Hematopoietic multipotent progenitor cell treated with erythropoietin and hydrocortisone succinate and interleukin-3 and kit ligand, for 6 days (in vitro differentiated cells): ENCODE measurements at places on chromosomes 4 and X.
A peak's percentile ranks its signal among the peaks of the same experiment; 100 is the strongest.

GRCh38 chr4:170374770-170375169, 285.0 kb upstream of the AADAT start:
- peak; percentile 66 for DNase-seq

GRCh38 chr4:171308661-171309060, 504.5 kb upstream of the GALNTL6 start:
- DNase-seq, result no peak

- DNase-seq, result no peak
Measured at GRCh38 chr4:56708146-56708545, 27.1 kb upstream of the HOPX start.

- DNase-seq, result peak; percentile 48
Measured at GRCh38 chrX:1564750-1565683, 26.4 kb upstream of the AKAP17A start.

DNA sequence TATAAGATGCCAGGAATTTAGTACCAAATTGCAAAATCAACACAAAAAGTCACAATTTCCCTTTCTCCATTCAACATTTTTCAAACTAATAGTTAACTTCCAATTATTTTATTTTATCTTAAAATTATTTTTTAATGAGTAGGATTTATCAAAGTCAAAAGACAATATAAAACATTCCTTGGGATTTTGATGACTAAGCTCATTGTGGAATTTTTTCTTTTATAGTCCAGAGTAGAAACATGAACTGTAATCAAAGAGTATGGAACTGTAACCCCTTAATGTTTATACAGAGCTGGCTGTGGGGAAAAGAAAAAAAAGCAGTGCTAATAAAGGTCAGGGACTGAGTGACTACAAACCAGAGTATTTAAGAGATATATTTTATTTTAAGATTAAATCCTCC, 368.6 kb upstream of the CPXCR1 start:
- DNase-seq, result no peak

DNA sequence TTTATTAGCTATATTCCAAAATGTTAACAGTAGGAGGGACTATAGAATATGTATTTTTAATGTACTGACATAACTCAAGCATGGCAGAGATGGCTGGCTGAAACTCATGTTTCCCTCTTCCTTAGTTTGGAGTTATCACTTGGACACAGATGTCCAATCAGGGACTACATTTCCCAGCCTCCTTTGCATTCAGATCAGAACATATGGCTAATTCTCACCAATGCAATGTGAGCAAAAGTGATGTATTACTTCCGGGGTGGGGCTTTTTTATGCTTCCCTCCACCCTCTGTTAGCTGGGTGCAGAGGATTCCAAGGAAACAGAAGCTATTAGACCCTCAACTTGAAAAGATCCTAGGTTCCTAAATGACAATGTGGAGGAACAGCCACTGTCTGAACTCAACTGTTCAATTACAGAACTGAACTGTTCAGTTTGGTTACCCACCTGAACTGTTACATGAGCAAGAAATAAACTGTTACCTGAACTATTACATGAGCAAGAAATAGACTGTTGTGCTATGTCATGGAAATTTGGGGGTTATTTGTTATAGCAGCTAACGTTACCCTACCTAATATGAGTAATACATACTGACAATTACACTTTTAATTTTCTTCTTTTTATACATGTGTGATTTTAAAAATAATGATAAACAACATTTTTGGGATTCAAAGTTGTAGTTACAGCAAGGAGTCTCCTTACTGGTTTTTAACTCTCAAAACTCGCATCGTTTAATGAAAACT, 29.6 kb upstream of the ERVMER34-1 start:
- peak; percentile 11 for DNase-seq

DNA sequence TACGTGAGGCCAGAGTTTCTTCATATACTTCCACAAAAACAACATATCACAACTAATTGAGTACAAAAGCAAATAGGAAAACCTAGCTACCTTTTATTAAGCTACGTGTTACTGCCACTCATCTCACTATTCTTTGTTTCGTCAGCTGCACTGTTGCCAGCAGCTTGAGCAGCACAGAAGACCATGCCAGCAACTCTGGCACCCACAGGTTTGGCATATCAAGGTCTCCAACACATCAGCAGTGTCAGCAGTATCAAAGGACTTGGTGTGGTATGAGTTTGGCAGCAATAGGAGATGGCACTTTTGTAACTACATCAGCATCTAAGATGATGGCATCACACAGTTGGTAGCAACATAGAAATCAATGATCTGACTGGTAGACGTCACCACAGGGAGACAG, 30.7 kb downstream of the CDKL2 start:
- DNase-seq, result no peak

GRCh38 chrX:10086676-10087075, 70.1 kb upstream of the CLCN4 start:
- no peak for DNase-seq

GRCh38 chr4:13984991-13985800, 357.7 kb upstream of the BOD1L1 start:
- peak; percentile 77 for DNase-seq

- no peak for DNase-seq
Measured at GRCh38 chrX:25897758-25898157, 240.4 kb upstream of the MAGEB18 start.

DNA sequence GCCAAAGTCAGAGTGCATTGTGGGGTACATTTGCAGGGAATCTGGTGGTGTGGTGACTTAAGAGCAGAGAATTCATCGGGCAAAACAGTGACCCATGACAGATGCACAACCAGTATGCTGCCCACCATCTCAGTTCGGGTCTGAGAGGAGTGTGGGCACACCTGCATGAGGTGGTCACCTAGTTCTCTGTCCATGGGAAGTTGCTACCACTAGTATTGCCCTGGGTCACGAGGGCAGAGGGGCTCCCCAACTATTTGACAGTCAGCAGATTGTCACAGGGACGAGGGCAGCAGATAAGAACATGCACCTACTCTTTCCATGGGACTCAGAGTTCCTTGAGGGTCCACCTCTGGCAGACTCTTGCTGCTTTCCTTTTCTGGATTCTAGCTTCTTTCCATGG, 305.2 kb upstream of the MAOA start:
- DNase-seq, result no peak

- no peak for DNase-seq
Measured at GRCh38 chr4:113088050-113088449, 38.6 kb downstream of the ANK2 start.

DNA sequence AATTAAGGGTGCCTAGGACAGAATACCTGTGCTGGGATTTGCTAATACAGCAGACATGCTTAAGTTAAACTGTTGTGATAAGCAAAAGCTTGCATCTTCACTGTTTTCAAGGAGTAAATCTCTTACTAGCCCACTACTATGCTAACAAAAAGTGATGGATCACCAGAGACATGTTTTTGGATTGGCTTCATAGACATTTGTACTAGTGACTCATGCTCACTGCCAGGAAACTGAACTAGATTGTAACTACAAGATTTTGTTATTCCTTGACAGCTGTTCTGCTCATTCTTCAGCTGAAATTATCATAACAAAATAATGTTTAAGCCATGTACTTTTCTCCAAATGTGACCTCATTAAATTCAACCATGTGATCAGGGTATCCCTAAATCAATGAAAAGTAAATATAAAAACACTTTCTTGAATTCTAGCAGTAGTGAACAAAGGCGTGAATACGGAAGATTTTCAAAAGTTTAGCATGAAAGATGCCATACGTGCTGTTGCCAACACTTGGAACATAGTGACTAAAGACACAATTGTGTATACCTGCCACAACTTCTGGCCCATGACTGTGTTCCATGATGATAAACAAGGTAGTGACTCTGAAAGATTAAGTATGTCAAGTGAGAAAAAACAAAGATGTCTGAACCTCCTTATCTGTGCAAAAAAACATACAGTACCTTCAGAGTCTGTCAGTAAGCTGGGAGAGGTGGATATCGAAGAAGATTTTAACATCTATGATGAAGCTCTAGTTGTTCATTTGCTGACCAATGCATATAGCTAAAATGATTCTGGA, 154.0 kb downstream of the BTC start:
- DNase-seq, result no peak

DNA sequence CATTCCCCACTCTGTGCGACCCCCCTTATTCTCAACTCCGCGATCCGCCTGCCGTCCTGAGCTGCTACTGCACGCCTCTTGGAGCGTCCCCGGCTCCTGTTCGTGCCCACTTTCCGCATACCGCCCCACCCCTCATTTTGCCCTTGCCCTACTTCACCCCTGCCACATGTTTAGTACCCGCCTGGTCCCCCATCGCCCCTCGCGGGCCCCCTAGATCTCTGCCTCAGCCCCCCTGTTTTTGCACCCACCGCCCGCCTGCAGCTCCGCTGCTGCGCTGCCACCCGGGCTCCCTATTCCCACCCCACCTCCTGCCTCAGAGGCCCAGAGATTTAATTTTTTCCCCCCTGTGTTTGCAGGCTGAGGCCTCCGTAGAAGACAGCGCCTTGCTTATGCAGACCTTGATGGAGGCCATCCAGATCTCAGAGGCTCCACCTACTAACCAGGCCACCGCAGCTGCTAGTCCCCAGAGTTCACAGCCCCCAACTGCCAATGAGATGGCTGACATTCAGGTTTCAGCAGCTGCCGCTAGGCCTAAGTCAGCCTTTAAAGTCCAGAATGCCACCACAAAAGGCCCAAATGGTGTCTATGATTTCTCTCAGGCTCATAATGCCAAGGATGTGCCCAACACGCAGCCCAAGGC, 1.4 kb downstream of the MAGED1 start:
- peak; percentile 70 for DNase-seq

DNA sequence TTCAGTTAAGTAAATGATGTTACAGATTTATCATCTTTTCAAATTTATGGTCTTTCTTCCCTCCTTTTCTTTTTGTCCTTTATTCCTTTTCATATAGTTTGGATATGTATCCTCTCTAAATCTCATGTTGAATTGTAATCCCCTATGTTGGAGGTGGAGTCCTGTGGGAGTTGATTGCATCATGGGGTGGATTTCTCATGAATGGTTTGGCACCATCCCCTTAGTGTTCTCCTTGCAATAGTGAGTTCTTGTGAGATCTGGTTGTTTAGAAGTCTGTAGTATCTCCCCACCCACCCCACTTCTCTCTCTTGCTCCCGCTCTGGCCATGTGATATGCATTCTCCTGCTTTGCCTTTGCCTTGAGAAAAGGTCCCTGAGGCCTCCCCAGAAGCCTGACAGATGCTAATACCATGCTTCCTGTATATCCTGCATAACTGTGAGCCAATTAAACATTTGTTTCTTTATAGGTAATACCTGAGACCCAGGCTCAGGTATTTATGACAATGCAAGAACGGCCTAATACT, 236.7 kb downstream of the PRDM5 start:
- no peak for DNase-seq

- DNase-seq, result no peak
Measured at GRCh38 chr4:76434901-76435527, at the start of gene SHROOM3. SHROOM3 (plus strand) TSS chr4:76435229; CDS start chr4:76436053, 824 bp downstream.

DNA sequence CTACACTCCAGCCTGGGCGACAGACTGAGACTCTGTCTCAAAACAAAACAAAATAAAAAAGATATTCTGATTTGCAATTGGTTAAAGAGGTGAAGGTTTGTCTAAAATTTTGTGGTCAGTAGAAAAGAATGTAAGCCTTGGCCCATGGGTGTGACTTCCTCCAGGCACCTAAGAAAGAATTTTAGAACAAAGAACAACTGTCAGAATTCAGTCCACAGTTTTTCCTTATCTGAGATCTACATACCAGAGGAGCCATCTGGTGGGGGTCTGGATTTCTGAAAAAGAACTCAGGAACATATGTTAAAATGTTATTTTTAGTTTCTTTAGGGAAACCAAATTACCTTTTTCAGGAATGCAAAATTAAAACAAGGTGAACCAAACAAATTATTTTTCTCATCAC, 434.1 kb downstream of the ANKRD50 start:
- DNase-seq, result no peak

DNA sequence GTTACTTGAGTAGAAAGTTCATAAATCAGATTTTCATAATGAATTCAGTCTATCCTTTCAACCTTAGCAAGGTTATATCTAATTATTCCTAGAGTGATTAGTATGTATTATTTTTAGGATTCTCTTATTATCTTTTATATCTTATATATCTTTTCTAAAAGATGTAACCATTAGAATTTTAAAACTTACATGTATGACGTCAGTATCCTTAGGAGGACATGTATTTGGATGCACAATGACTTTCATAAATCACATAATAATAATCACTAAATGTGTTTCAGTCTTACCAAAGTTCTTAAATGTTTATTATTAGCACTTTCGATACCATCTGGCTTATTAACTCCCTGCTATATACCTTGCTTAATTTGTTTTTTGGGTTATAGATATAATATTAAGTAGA, 1400.5 kb upstream of the IGFBP7 start:
- DNase-seq, result no peak

GRCh38 chr4:82415922-82416365, 14.3 kb downstream of the HNRNPDL start:
- DNase-seq, result no peak

DNA sequence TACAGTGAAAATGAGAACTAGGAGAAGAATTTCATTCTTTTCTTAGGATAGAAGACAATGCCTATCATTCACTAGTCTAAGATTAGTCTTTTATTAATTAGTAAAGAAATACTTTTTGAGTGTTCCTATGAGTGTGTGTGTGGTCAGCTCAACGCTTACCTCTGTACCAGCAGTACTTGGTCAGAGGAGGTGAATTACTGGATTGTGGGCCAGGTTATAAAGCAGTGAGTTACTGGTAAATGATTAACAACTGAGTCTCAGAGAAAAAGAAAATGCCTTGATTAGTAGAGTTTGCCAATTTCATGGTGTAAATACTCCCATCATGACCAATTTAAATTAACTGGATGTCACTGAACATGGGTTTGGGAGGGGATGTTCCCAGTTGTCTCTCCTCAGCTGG, 444.6 kb downstream of the STIM2 start:
- no peak for DNase-seq

GRCh38 chr4:26583538-26583864, 383 bp upstream of the TBC1D19 start:
- no peak for DNase-seq

- DNase-seq, result no peak
Measured at GRCh38 chr4:13681570-13681969, 54.0 kb upstream of the BOD1L1 start.

GRCh38 chr4:8919651-8920288, 48.1 kb upstream of the HMX1 start:
- no peak for DNase-seq

DNA sequence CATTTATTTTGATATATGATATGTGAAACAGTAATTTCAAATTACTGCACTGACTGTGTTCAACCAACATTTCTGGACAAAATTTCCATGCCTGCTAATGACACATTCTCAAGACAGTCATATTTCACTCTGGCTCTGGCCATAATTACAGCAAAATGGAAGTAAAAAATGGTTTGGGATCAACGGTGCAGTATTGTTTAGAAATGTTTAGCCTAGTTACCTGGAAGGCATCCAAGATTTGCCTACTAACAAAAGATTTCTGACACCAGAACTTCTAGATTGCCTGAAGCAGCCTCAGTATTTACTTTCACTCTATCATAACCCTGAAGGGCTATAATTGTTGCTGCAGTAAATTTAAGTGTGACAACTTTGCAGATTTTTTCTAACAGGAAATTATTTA, 416.3 kb downstream of the PCDH10 start:
- DNase-seq, result no peak

DNA sequence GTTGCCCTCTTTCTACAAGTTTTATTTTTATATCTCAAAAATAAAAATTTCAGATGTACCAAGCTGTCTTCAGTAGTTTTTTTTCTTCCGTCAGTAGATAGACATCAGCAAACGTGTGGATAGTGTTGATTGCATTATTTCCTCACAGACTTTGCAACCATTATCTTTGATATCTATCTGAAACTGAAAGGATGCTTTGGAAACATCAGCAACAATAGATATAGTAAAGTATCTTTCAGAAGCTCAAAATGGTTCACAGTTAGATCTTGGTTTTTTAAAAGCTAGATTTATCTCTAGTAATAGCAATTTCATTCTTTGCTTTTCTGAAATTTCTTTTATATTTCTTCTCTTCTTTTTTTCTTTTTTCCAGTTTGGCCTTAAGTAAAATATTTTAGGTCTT, 246.9 kb upstream of the PCDH7 start:
- DNase-seq, result no peak
